ENCODE measurements at places on chromosomes 4 and X.

- no peak for DNase-seq
These were observed 135.9 kb downstream of the SLC4A4 start for GRCh38 chr4:71474731-71475130.

- no peak for DNase-seq
These were observed 23.2 kb upstream of the PIGA start for GRCh38 chrX:15358533-15358932.

- DNase-seq, result no peak
These were observed 60.3 kb downstream of the EGF start for GRCh38 chr4:109972786-109973528.

- DNase-seq, result no peak
These were observed 654.2 kb downstream of the PCDH7 start for GRCh38 chr4:31374256-31374960.

DNA sequence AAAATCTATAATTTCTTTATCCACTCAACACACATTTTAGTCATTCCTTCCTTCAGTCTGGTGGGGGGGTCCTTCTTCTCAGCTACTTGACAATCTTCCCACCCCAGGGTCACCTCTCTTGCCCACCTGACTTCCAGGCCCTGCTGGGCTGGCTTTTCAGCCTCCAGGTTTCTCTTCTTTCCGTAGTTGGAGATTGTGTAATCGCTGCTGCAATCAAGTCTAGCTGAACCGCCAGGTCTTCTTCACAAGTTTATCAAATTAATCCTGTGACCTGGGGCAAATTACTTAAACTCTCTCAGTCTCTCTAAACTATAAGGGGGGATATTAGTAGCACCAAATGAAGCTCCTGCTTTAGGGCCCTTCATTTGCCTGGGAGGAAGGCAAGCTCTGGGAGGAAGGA lies 102.9 kb upstream of the TNIP3 start:
- no peak for DNase-seq
